Gastrocnemius medialis (tissue), 4 donors: ENCODE measurements at places on chromosomes 16 and 17. TPM values are rescaled to one million over a fixed set of nuclear protein-coding genes. Genes with fewer than 3 reads are reported as not detected.

DNA sequence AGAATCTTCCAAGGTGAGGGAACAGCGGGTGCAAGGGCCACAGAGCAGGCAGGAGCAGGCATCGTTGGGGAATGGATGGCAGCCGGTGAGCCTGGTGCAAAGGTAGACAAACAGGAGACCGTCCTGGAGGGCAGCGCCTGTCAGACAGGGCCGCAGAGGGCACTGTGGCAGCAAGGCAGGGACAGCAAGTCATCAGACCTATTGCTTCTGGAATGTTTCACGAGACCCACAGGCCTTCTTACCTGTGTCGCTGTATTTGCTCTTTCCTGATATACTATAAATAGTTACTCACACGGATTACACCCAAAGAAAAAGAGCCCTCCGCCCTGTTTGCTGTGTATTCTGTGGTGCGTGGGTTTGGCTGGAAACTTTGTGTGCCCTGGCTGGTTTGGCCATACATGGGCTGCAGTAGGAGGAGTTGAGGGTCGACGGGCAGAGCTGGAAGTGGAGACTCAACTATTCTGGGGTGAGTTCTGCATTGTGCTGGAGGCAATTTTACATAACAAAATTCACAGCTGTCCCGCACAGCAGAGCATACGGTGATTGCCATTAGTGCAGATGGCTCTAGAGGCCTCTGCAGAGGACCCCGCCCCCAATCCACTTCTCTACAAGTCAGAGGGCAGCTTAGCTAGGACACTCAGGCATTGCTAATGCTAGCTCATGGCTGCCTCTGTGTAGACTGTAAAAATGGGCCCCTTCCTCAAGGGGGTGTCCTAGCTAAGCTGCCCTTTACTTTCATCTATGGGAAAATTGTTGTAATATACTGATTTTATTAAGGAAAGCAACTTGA, 18.6 kb upstream of the POLR3E start:
- no peaks in the 10 kb centered on the region for H3K4me1 ChIP-seq
- peaks cover 13% of the 10 kb centered on the region for H3K36me3 ChIP-seq
- H3K4me3 ChIP-seq, result no peak overlapping the region
- DNase-seq, result no peak
- no peaks in the 10 kb centered on the region for H3K27me3 ChIP-seq

DNA sequence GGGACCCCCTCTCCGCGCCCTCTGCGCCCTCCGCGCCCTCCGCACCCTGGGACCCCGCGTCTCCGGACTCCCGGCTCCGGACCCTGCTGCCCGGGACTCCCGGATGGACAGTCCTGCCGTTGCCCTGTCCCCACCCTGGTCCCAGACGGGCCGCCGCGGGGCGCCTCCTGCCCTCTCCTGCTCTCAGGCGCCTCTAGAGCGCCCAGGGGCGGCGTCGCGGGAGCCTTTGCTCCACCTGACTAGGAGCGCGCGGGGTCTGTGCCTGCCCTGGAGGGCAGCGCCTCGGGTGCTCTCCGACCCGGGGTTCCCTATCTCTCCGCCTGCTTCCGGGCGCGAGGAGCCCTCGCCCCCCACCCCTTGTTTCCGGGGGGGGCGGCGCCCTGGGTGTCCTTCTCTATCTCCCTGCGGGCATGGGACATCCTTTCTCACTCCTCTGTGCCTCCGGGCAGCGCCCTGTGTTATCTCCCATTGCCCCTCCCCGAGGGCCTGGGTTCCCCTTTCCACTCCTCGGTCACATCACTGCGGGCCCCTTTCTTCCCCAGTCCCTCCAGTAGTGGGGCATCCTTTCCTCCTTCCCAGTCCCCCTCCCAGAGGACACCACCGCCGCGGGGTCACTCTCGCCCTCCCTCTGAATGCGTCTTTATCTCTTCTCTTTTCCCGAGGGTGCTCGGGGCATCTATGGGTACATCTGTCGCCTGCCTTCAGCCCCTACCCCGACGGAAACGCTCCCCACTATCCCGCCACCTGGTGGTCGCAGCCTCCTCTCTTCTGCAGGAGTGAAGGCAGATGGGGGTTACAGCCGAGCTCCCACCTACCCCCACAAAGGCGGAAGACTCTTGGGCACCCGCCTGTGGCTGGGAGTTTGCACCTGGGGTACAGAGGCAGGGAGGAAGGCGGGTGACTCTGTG, 875 bp downstream of the PRKCB start:
- H3K4me1 ChIP-seq, result no peaks in the 10 kb centered on the region
- peaks cover 19% of the 10 kb centered on the region for H3K27me3 ChIP-seq
- no peaks in the 10 kb centered on the region for H3K36me3 ChIP-seq
- no peak overlapping the region for H3K27ac ChIP-seq
- H3K4me3 ChIP-seq, result no peak overlapping the region

DNA sequence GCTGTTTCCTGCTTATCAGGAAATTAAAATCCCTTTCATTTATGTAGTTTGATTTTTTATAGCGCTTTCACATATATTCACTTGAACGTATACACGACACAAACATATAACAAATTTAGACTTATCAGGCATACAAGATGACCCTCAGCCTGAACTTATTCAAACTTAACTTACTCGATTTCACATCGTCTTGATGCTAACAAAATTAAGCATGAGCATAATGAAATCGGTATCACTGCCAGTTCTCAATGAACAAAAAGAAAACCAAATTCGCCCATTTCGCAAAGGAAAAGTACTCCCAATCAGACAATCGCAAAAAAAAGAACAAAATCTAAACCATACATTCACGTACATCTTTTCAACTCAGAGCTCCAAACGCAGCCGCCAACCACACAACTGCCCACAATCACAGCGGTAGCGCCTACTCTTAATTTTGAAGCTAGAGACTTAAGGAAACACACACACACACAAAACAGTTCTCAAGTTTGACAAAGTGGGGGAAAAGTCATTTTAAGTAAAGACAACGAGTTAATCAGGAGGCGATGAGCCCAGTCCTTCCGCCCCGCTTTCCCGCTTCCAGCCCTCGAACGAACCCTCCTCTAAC, 1.1 kb downstream of the GJC1 start:
- H3K4me3 ChIP-seq, result peak overlapping the region; percentile 52
- no peak for DNase-seq
- no peaks in the 10 kb centered on the region for H3K36me3 ChIP-seq
- H3K27me3 ChIP-seq, result peaks cover 76% of the 10 kb centered on the region
- peak overlapping the region; percentile 50 for H3K27ac ChIP-seq
- H3K4me1 ChIP-seq, result no peaks in the 10 kb centered on the region

- H3K4me3 ChIP-seq, result no peak overlapping the region
- H3K27ac ChIP-seq, result no peak overlapping the region
- no peaks in the 10 kb centered on the region for H3K27me3 ChIP-seq
- no peaks in the 10 kb centered on the region for H3K4me1 ChIP-seq
Measured at GRCh38 chr16:80058214-80058613, 457.7 kb upstream of the MAF start.

DNA sequence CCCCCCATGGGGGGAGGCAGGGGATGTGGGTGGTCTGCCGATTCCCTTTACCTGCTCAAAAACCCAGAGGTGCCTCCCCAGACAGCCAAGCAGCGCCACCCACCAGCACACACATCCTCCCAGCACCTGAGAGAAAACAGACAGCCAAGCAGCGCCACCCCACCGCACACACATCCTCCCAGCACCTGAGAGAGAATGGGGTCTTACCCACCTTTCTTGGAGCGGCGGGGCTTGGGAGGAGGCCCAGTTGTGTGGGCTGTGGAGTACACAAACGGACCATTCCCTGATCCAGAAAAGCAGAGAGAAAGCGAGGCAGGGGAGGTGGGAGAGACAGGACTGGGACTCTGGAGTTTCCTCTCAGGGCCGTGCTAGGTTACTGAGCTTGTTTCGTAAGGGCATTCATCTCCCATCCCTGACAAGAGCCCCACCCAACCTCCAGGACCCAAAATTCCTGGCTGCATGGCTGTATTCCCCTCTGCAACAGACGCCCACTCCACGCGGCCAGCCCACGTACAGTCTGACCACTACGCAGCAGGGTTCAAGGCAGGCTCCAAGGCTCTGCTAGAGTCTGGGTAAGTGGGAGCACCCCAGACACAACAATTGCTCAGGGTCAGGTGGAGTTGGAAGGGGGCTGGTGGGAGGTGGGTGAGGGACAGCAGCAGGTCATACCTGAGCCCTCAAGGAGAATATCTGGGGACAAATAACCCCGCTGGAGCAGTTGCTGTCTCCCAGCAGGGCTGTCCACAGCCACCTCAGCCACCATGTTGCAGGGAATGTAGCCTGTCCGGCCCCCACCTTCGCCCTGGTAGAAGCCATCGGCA, 22.3 kb downstream of the TSPOAP1 start:
- no peak overlapping the region for H3K27ac ChIP-seq
- no peaks in the 10 kb centered on the region for H3K36me3 ChIP-seq
- H3K27me3 ChIP-seq, result no peaks in the 10 kb centered on the region
- DNase-seq, result no peak

DNA sequence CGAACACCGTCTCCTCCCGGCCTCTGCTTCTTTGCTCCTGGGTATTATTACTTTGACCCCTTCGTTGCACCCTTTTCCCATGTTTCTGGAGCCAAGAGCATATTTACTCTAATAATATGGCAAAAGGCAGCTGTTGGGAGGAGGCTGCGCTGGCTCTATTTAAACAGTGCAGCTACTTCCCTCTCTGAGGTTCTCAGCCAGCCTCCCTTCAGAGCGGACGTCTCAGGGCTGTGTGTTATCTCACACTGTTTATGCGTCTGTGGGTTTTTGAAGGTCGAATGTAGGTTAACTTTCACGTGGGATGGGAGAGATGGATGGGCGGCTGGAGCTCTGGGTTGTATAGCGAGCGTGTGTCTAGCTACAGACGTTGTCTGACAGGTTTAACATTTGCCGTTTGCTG, 45.3 kb downstream of the COX4I1 start:
- H3K4me3 ChIP-seq, result no peak overlapping the region
- H3K4me1 ChIP-seq, result no peaks in the 10 kb centered on the region
- no peak overlapping the region for H3K27ac ChIP-seq
- no peak for DNase-seq
- H3K27me3 ChIP-seq, result no peaks in the 10 kb centered on the region

GRCh38 chr16:64718486-64718885, 403.4 kb downstream of the CDH11 start:
- no peak overlapping the region for H3K27ac ChIP-seq
- no peak for DNase-seq
- no peaks in the 10 kb centered on the region for H3K27me3 ChIP-seq
- H3K4me3 ChIP-seq, result no peak overlapping the region

DNA sequence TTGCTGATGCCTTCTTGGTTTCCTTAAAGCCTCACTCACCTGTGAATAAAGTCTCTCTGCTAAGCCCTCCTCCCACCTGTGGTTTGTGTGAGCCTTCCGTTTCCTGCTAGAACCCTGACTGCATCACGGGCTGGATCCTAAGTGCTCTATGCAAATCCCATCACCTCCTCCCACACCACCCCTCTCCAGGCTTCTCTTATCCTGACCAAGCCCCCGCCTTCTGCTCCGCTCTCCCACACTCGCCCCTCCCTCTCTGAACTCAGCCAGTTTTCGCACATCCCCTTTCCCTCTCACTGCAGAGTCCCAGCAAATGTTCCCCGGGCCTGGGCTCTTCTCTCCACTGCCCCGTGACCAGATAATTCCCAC, 51.8 kb downstream of the PIMREG start:
- no peaks in the 10 kb centered on the region for H3K36me3 ChIP-seq
- H3K27me3 ChIP-seq, result no peaks in the 10 kb centered on the region
- no peak overlapping the region for H3K27ac ChIP-seq
- H3K4me1 ChIP-seq, result peaks cover 8% of the 10 kb centered on the region
- DNase-seq, result no peak
- no peak overlapping the region for H3K4me3 ChIP-seq

DNA sequence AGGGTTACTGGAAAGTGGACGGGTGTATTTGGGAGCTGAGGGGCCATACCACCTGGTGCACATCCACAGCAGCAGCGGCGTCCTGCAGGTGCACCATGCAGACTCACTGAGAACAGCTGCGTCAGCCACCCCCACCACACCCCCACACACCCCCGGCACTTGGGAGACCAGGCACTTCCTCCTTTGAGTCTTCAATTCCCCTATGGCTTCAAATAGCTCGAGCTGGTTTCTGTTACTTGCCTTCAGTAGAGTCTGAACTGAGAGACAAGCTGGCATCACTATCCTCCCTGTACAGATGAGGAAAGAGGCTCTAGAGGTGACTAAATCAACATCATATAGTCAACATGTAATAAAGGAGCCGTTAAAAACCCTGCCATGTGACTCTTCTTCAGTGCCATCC, 15.4 kb downstream of the CUEDC1 start:
- H3K27ac ChIP-seq, result peak overlapping the region; percentile 92
- no peak for DNase-seq
- no peaks in the 10 kb centered on the region for H3K36me3 ChIP-seq
- H3K4me1 ChIP-seq, result peaks cover 90% of the 10 kb centered on the region
- H3K4me3 ChIP-seq, result no peak overlapping the region

DNA sequence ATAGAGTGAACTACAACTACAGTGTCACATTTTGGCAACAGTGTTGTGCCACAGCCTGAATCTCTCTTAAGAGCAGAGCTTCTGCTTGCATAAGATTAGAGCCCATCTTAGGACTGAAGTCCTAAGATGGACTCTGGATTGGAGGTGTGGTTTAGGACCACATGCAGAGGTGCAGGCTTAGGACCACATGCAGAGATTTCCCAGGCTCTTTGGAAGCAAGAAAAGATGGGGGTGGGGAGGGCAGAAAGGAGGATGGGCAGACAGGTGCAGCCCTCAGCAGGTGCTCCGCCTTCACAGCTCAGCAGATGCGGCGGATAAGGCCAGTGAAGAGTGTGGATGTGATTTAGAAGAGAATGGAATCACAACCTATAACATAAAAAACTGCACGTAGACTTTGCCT, 128.7 kb downstream of the TANGO6 start:
- no peak for DNase-seq
- no peak overlapping the region for H3K4me3 ChIP-seq
- no peak overlapping the region for H3K27ac ChIP-seq
- peaks cover 22% of the 10 kb centered on the region for H3K36me3 ChIP-seq

- no peak overlapping the region for H3K4me3 ChIP-seq
- H3K27ac ChIP-seq, result peak overlapping the region; percentile 95
- no peaks in the 10 kb centered on the region for H3K27me3 ChIP-seq
- H3K4me1 ChIP-seq, result peaks cover 76% of the 10 kb centered on the region
Measured at GRCh38 chr16:22214889-22215288, 8.8 kb downstream of the EEF2K start.

GRCh38 chr17:55746466-55746865, 4.4 kb upstream of the PCTP start:
- no peaks in the 10 kb centered on the region for H3K36me3 ChIP-seq
- no peak overlapping the region for H3K27ac ChIP-seq
- H3K4me3 ChIP-seq, result no peak overlapping the region
- no peak for DNase-seq

Gene WFIKKN2
- not detected for total RNA-seq

Gene KLHL10
- total RNA-seq, result not detected

Gene KRT9
- not detected for total RNA-seq

Gene COG7
- 12.9 TPM for total RNA-seq

Gene DBNDD1
- total RNA-seq, result 9.3 TPM

Gene MFAP4
- 11.0 TPM for total RNA-seq

Gene HES7
- not detected for total RNA-seq

Gene NLRC3
- total RNA-seq, result 0.24 TPM

Gene HSD17B2
- total RNA-seq, result 0.29 TPM

Gene DOC2B
- 4.0 TPM for total RNA-seq
